Common myeloid progenitor, CD34-positive (primary cell): ENCODE measurements at places on chromosomes 7 and 10.

GRCh38 chr7:93430917-93431588 is 143.5 kb downstream of the CALCR start:
- DNase-seq = no peak

GRCh38 chr10:91525896-91526712 is 106.8 kb downstream of the PPP1R3C start:
- no peak for DNase-seq

DNA sequence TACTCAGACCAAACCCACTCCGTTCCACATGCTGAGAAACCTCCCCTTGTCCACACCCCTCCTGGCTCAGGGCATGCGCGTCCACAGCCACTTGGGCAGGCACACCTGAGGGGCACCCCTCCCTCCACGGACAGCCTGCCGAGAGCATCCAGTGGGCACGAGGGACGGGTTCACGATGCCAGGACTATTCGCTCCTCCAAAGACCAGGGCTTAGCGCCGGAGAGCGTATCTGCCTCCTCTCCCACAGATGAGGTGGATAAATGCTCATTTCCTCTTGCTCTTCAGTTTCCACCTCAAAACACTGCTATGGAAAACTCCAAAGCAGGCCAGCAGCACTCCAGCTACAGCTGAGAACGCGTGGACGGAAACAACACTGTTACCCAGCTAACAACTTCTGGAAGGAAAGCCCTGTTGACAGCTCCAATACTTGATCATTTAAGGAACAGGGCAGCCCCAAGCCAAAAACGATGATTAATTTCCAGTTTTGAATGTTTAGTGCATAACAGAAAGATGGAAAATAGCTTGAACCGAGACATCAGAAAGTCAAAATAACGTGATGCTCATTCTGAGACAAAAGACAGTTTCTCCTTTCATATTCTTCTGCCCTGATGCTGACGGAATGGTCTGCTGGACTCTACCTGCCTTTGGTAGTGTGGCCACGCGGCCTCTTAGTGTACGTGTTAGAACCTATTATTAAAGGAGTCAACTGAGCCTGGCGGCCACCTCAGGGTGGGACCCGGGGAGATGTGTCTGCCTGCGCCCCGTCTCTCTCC is 204.7 kb downstream of the DNAJB6 start:
- DNase-seq = no peak

DNA sequence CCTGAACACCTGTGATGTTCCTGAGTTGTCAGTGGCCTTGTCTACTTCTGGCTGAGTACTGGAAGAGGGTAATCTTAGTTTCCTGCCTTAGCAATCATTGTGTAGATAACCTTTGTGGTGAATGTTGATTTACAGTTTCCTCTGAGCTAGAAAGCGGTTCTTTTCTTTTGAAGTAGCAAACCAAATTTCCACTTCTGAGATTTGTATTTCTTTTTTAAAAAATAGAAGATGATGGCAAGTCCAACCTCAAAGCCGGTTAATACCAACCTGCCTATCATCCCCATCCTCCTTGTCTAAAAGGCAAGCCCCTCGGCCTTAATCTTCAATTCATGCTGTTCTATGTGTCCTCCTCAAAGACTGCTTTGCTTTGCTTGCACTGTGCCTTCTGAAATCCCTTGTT is 12.5 kb upstream of the PALS2 start:
- DNase-seq = no peak

DNA sequence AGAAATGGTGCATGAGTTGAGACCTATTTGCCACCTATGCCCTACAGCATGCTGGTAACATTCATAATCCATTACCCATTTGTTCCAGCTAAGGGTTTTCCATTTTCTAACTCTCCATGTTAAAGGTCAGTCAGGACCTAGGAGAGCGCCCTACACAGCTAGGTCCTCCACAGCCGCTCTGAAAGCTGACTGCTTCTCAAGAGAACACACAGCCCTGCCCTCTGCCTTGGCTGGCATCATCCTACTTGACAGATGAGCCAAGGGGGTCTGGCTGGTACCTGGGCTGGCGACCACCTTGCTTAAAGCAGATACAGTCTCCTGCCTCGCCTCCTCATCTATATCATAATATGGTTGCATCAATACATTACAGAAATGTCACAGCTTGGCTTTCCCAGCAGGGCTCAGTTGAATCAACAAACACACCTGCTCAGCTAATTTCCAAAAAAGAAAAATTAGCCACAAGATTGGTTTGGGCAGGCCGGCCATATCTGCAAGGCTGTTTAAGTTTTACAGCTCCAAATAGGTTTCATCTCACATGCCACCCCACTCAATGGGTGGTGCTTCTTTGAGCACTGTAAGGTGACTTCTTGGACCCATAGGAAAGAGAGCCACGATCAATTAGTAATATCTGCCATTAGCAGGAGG is 17.3 kb downstream of the TLL2 start:
- DNase-seq = peak; percentile 46

DNA sequence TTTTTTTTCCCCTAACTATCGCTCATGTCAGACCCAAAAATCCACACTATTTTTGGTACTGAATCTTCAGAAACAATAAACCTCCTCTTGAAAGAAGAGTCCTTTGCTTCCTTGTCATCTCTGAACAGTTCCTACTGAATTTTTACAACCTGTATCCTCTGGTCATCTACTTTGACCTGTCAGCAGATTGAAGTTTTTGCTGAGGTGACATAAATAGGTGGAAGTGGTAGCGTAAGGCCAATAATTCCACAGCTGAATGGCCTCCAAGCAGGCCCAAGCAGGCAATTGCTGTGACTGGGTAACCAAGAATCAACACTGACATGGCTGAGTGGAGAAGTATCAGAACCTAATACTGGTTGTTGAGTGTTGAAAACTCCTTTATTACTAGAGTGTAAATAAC is 117.4 kb upstream of the MAGI2 start:
- DNase-seq = no peak

- no peak for DNase-seq
These were observed 7.7 kb downstream of the TMEM168 start for GRCh38 chr7:112782498-112782897.

DNA sequence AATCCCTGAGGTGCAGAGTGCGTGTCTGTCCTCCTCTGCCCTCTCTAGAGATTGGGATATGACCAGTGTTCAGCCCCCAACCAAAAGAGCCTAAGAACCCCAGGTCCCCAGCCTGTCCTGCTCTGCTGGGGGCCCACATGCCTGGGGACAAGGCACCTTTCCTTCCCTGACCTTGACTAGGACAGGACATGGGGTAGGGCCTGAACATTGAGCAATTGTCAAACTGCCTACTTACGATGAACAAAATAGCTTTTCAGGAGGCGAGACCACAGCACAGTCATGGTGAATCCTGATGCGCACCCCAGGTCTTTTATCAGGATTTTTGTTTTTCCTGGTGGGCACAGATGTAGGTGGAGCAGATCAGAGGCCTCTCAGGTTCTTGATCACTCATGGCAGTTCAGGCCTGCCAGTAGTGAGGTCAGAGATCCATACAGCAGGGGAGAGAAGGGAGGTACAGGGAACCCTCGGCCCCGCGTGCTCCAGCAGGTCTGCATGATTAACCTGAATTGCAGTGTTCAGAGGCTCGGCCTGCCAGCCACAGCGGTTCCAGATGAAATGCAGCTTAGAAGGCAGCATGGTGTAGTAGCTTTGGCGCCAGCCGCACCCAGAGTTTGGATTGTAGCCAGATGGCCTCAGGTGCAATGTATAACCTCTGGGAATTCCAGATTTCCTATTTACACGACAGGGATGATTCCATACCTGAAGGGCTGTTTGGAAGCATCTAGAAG is 191.3 kb downstream of the CUX1 start:
- no peak for DNase-seq
